Kidney capillary endothelial cell (primary cell): ENCODE measurements at places on chromosomes 13 and 19.

- no peak for DNase-seq
Measured at GRCh38 chr19:38197937-38198704, 25.9 kb downstream of the DPF1 start.

- no peak for DNase-seq
Measured at GRCh38 chr13:46578590-46578975, 25.6 kb downstream of the LRCH1 start.

DNA sequence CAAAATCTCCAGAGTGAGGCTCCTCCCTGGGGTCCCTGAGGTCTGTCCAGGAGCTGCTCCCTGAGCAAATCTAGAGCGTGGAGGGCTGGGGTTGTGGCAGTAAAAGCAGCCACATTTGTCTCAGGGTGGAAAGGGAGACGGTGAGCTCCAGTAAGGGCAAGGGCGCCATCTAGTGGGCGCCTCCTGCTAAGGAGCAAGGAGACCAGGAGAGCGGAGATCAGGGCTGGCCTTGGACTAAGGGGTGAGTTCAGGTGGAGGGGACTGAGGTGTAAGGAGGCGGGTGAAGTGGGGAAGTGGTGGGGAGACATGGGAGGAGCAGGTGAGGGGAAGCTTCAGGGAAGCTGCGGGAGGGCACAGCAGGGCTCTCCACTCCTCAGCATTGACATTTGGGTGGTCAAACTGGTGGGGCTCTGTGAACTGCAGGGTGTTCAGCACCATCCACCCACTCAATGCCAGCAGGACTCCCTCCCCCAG, 5.3 kb upstream of the CEACAM21 start:
- peak; percentile 85 for DNase-seq

- DNase-seq, result no peak
Measured at GRCh38 chr19:2385053-2385721, 25.1 kb downstream of the TMPRSS9 start.

- peak; percentile 92 for DNase-seq
Measured at GRCh38 chr13:30870049-30870884, 35.8 kb upstream of the MEDAG start.

DNA sequence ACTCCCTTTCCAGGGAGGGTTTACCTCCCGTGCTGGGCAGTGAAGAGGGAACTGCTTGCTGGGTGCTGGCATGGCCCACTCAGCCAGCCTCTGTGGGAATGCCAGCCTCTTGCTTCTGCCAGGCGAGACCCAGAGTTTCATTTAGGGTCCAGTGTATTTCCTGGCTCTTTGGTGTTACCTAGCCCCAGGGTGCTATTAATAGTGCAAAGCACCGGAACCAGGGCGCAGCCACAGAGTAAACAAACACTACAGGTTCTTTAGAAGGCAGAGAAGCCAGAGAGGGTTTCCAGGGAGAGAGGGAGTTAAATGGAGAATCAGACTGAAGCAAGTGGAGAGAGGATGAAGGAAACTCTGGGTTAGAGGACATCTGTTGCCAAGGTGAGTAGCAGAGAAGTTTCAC, 74.9 kb upstream of the SPATA13 start:
- DNase-seq, result no peak

GRCh38 chr19:48628486-48629296, 8.5 kb downstream of the DBP start:
- no peak for DNase-seq

DNA sequence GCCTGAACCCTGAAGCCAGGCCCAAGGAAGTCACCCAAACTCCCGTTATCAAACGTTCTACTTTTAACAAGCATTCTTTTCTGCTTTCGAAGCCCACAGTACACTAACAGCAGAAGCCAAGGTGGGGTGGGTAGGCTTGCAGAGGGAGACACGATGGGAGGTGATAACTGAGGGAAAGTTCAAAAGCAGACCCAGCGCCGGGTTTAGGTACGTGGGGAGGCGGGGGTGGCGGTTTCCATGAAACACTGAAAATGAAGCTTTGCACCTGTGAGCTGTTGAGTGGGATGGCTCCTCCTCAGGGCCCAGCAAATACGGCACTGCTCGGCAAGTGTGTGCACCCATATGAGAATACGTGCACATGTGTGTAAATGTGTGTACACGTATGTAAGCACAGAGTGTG, 49.8 kb downstream of the KLF2 start:
- DNase-seq, result no peak

- no peak for DNase-seq
Measured at GRCh38 chr13:112973577-112973951, 4.5 kb downstream of the MCF2L start.

DNA sequence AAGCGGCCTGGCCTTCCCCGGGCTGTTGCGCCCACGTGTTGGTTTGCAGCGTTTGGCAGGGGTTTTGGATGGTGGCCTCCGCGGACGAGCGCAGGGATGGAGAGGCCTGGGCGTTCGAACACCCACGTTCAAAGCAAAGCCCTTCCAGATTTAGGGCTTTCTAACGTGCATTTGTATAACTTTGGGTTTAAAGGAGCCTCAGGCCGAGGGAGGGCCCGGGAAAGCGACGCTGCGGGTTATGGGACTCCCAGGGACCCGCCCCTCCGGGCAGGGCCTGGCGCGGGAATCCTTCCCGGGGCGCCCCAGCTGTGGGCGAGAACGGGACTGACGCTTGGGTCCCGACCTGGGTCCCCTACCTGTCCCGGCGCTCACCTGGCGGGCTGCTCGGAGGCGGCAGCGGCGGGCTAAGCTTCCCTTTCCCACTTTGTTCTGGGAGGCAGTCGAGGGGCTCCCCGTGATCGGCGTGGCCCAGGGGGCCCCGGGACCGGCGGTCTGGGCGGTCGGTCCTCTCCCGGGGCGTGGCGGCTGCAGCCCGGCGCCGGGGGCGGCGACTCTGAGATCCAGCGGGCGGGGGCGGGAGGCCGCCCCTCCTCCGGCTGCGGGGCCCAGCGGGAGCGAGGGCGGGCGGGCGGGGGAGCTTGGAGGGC, at the start of gene FBXO17:
Gene FBXO17, minus strand, starts transcription at position 529 of the 647 bp plus-strand sequence. CDS start 25,423 bp downstream, outside the sequence.
- peak; percentile 10 for DNase-seq

- DNase-seq, result peak; percentile 38
Measured at GRCh38 chr19:41746593-41747227, 8.6 kb upstream of the CEACAM6 start.

DNA sequence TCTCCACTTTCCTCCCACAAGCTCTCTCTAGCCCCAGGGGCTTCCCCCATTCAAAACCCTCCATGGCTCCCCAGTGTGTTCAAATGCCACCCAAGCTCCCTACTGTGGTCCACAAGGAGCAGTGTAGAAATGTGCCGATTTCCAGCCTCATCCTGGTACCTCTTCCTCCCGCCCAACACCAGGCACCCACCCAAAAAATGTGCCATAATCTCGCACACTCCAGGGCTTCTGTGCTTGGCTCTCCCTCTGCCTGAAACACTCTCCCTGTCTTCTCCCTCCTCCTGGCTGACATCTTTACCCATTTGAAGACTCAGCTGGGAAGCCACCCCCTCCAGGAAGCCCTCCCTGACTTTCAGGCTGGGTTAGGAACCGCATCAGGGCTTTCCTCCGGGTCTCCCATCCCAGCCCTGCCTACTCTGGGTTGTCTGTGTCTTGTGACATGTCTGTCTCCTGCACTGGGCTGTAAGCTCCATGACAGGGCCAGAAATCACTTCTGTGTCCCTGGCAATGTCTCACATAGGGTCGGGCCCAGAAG, 16.6 kb upstream of the MEIS3 start:
- no peak for DNase-seq

DNA sequence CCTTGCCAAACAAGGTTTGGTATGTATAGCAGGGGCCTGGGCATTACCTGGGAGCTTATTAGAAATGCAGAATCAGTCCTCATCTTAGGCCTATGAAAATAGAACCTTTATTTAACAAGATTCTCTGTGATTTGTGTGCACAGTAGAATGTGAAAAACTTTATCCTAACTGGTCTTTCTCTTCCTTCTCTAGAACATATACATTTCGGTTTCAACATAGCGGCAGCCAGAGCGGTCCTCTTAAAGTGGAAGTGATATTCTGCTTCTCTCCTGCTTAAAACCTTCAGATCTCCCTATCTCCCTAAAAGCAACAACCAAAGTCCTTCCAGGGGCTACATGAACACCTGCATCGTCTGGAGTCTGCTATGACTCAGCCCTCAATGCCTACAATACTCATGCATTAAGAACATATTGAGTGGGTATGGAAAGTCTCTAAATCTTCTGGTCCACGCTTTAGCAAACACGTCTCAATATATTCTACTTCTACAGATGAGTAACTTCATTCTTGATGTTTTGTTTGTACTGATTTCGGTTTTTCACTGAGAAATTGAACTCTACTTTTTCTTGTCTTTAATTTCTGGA, 84.5 kb downstream of the SPRY2 start:
- no peak for DNase-seq

DNA sequence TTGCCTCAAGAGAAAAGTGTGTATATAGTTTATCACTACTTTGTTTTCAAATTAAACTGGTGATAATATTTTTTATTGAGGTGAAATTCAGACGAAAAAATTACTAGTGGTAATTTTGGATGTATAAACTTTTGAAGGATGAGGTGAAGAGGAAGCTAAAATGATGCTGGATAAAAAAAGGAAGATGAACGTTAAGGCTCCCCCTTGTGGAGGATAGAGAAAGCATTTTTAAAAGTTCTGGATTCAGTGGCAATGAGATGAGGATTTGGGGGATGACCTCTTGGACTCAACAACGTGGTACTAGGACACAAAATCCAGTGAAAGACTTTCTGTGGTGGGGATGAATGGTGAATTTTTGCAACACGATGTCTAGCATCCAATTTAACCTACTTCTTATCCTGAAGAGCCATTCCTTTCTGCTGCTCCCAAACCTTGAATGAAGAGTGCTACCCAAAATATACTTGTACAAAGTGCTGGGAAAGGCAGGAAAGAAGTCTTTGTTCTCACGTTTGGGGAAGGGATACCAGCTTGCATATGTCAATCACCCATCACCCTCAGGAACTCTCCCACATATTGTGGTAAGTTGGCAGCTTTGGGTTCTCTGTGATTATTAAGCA, 7.3 kb upstream of the SIGLEC5 start:
- peak; percentile 20 for DNase-seq

DNA sequence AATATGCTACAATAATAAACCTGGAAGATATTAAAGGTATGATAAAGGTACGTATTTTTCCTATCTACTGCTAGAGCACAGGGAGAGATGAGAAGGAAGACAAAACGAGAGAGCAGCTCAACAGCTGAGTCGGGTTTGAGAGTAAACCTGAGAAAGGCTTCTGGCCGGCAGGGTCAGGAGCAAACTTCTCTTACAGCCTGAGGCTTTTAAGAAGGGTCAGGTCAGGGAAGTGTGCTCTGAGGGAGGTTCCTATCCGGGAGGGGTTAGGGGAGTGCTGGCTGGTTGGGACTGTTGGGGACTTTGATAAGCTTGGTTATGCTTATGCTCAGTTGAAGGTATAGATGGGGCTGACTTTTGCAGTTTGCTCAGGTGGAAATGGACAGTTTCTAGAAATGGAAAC, 77.7 kb upstream of the PRR20A start:
- no peak for DNase-seq

DNA sequence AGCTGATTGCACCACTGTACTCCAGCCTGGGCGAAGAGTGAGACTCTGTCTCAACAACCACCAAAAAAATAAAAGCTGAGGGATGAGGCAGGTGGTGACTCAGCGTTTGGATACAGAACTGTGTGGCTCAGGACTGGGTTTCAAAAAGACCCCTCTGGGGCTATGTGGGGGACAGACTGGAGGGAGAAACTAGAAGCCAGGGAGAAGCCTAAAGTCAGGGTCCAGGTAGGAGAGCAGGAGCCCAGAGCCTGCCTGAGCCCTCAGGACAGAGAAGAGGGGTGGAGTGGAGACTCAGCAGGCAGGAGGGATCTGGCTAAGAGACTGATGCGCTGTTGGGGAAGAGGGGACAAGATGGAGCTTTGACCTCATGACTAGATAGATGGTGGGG, 1.8 kb upstream of the CD37 start:
- no peak for DNase-seq

DNA sequence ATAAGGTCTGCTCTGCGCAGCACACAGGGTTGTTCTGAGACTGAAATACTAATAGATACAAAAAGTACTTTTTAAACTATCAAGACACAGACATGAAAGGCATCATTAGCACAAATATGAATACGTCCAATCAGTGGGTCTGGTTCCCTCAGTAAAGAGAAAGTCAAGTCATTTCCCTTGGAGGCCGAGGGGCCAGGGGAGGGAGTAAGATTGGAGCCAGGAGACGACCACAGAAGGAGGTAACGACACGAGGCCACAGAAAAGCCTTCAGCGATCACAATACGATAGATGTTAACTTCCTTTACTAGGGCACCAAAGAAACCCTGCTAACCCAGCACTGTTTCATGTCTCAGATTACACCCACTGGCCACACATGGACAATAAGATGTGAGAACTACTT, 5.3 kb downstream of the CARS2 start:
- no peak for DNase-seq

- DNase-seq, result no peak
Measured at GRCh38 chr13:48477191-48477855, 55.6 kb downstream of the RCBTB2 start.

DNA sequence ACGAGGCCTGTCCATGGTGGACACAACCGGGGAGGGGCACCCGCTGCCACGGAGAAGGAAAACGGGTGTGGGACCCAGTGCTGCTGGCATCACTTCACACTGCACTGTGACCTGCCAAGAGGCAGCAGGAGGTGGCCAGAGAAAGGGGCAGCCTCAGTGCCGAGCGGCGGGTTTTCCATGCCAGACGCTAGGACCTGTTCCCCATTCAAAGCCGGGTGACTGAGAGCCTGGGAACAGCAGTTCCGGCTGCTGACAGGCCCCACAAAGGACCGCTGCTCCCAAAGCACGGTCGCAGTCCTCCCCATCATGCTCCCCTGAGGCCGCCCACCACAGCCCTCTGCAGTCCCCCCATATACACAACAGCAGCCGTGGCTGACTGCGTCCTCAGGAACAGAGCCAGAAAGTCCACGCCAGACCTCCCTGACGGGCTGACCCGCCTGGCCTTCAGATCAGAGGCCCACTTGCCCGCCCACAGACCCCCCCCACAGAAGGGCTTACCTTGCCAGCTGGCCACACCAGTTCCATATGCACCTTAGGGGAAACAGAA, 5.4 kb downstream of the AKAP8 start:
- DNase-seq, result no peak

GRCh38 chr19:3669082-3669946, 31.0 kb downstream of the PIP5K1C start:
- no peak for DNase-seq

DNA sequence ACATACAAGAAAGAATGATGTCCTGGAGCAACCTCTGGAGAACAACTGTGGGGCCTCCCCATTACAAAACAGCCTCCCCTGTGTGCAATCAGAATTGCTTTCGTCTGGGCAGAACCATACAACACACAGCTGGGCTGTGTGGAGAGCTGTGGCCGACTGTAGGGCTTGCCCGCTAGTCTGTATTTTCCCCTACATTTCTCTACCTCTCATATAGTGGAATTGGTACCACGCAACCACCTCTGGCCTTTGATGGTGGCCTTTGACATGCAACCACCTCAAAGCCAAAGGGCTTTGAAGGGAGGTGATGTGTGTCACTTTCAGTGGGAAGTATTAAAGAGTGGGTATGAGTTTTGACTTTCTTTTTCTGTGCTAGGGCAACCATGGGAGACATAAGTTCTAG, 34.0 kb downstream of the GARRE1 start:
- DNase-seq, result no peak

- no peak for DNase-seq
Measured at GRCh38 chr13:23966691-23967615, 69.7 kb upstream of the C1QTNF9B start.

- no peak for DNase-seq
Measured at GRCh38 chr13:39870197-39870747, 214.8 kb downstream of the COG6 start.
